ENCODE measurements at places on chromosomes 3 and 15.

DNA sequence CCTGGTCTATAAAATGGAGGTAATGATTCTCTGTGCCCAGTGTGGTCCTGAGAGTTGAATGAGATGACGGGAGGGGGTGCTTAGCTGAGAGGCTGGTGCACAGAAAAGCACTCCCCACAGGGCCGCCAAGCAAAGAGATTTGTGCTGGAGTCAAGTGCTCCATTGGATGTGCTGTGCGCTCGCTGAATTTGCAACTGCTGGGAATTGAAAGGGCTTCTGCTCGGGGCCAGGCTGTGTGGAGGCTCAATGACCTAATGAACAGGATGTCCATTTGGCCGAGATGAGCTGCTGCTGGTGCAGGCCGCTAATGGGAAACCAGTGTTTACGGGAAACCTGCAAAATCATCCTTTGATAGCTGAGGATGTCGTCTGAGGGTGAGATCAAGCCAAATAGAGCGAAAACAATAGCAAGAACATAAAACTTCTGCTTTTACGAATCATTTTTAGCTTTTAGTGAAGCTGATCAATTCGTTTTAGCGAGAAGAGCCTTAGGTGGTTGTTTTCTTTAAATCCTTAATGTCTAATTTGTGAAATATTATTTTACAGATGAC is 211.7 kb downstream of the GABRG3 start:
- DNase-seq = no peak

DNA sequence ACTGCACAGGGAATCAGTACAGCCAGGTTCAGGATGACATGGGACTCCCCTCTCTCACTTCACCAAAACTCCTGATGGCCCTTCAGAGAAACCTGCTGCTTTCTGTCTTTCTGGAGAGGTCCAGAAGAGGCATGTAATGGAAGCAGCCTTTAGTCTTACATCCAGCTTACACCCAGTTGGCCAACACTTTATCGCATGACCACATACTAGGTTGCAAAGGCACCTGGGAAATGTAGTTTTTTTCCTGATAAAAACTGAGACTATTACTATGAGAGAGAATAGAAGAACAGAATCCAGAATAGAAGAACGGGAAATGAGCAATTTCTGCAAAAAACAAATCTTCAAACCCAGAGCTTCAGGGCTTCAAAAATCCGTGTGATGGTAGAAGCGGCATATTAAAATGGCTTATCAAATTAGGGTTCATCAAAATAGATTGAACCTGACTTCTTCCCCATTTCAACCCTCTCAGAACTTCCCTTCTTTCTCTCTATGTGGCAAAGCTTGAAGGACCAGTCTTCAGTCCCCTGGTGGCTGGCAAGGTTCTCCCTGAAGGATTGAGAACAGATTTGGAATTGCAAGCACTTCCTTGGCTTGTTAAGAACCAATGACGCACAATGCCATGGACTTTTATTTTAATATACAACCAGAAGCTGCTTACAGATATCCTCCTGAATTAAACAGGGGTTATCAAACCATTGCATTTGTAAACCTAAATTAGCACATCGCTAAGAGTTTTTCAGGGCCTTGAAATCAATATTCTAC is 34.4 kb downstream of the CORO2B start:
- no peak for DNase-seq

GRCh38 chr15:97045666-97046421 is 715.3 kb downstream of the NR2F2 start:
- no peak for DNase-seq

DNA sequence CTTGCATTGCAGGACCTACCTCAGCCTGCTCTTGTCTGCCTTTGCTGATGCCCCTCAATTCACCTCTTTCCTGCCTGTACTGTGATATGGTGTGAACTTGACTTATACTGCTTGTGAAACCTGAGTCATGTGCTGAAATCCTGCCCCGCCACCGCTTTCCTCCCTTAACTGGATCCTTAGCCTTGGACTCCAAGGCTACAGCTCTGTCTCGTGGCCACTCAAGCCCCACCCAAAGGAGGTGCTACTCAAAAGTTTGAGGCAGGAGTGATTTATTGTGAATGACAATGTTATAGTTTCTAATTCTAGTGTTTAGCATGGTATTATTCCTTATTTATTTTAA is 56.1 kb downstream of the MYZAP start:
- DNase-seq = no peak

DNA sequence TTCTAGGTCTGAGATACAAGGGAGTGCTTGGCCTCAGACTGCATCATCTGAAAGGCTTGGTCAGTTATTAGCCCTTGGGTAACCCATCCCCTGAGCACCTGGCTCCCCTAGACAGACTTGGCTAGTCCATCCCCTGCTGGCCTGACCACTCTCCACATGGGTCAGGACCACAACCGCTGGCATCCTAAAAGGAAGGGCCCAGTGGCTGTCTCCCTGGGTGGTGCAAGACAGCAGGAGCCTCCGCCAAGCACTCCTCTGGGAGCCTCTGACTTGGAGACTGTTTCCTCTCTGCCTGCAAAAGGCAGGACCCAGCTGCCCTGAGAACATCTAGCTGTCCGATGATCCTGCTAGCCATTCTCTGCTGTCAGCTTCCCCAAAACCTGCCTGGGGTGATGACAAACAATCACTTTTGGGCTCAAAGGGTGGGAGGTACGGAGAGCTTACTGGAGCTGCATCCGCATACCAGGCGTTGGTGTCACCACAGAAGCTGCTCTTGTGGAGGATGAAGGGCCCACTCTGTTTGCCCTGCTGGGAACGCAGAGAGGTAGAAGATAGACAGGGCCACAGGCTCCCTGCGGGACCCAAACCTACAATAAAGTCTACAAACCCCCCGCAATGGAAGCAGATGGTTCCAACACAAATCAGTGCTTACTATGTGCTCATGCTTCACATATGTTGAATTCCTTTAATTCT is 108.0 kb upstream of the PRR20G start:
- DNase-seq = no peak

- no peak for DNase-seq
Measured at GRCh38 chr15:65094294-65094995, 17.9 kb downstream of the KBTBD13 start.

DNA sequence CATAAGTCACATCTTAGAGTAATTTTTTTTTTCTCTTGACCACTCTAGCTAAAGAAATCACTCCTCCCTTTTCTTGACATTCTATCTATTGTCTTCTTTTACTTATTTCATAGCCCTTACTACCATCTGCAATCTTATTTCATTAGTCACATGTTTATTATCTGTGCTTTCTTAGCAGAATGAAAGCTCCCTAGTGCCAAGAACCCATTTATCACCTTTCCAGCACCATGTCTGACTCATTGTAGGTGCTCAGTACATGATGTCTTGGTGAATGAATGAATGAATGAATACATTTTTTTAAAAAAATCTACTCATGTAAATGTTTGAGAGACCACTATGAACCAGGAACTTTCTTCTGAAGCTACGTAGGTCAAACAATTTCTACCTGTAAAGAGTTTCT is 157.2 kb downstream of the CADPS start:
- no peak for DNase-seq

DNA sequence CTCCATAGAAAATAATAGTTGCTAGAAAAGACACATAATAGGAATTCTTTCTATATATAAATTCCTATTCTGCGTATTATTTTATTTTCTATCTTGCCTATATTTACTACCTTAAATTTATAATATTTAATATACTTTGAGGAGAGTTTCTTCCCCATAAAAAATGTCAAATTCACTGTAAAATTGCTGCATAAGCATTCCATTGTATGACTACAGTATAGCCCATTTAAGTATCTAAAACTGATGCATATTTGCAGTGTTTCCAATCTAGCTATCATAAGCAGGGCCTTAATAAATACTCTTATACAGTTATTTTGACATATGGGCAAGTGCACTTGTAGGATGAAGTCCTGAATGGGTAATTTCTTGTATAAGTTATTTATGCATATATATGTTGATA is 1088.6 kb upstream of the EPHA6 start:
- DNase-seq = no peak

DNA sequence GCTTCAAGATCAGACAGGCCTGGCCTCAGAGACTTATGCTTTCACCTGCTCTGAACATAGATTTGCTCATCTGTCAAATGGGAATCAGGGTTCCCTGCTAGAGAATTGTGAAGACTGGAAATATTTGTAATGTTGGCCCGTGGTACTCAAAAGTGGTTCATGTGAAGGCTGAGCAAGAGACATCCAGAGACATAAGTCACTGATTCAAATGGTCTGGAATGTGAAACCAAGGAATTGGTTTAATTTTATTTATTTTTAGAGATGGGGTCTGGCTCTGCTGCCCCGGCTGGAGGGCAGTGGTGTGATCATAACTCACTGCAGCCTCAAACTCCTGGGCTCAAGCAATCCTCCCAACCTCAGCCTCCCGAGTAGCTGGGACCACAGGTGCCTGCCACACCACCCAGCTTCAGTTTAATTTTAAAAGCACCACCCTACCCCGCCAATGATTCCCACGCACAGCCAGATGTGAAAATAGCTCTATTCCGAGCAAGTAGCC is 60.1 kb downstream of the DAPK2 start:
- DNase-seq = no peak

DNA sequence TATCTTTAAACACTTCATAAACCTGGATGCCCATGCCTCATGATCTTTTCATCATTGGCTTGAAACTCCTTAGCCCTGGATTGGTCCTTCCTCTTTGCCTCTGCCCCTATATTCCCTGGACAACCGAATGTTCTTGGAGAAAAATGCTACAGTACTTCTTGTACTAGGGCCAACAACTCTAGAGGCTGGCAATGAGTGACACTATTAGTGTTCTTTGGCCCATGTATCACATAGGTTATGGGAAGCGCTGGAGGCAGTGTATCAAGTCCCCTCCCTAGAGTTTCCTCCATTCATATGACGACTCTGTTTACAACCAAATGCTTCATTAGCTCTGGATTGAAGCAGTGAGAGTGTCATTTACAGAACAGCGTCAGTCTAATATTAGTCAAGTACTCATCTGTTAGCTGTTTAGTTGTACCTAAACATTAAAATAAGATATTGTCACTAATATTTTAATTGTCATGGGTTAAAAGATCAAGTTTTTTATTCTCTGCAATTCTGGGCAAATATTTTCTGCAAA is 66.4 kb upstream of the MYO5C start:
- DNase-seq = no peak

DNA sequence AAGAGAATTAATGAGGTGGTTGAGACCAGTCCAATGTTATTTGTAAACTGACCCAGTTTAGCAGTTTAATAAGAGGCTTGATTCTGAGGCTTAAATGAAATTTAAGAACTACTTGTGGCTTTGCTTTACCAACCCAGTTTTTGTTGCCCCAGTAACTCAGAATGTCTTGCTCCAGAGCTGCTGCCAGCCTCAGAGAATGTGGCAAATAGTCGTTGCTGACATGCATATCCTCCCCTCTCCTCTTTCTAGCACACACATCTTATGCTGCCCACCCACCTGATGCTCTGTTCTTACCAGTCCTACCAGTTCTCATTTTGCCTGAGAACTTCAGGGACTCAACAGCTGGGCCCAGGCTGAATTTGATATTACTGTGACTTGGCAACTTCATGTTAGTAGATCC is 92.4 kb upstream of the TSC22D2 start:
- DNase-seq = no peak

DNA sequence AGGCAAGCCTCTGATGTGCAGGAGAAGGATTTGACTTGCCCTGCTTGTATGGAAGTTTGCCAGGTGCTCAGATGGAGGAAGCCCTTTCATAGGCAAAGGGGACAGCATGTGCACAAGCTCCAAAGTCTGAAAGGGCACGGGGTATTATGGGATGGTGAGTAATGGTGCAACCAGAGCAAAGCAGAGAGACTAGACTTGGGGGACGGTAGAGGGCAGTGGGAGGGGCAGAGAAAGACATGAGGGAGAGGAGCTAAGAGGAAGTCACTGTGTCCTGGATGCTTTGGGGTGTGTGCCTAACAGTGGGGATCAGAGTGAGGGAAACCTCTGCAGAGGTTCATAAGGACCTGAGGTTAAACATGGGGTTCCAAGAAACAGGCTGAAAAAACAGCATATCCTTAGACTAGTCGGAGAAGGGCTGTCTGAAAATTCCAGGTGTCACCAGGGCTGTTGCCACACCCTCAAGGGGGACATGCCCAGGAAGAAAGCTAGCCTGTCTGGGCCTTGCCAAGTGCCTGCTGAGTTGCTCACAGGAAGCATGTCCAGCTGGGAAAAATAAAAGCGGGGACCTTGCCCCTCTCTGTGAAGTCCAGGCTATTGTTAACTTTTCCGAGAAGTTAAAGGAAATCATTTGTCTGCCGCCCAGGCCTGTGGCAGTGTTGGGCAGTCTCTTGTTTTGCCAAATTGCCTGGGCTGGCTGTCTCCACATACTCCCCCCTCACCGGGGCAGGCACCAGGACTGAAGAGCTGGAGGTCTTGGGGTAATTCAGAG is 47.1 kb downstream of the HRH1 start:
- DNase-seq = no peak
